ENCODE measurements at places on chromosomes 5 and 9. TPM values are rescaled to one million over a fixed set of nuclear protein-coding genes. Genes with fewer than 3 reads are reported as not detected.

NR5A1 gene
- not detected for polyA plus RNA-seq

DNA sequence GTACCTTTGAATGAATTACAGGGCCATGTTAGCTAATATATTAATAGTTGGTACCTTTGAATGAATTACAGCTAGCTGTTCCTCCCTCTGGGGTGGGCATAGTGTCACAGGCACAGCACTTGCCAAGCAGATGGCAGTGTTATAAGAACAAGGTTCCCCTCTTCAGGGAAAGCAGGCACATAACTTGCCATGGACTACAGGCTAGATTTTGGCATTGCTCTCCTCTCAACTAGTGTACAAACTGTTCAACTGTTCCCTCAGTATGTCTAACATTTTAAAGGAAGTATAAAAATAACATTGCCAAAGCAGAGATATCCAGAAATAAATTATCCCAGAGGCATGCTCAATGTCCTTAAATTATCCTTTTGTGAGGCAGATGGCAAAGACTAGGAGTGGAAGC lies 33.7 kb downstream of the ABITRAM start:
- DNase-seq, result no peak

CDKN2B-AS1 gene
- polyA plus RNA-seq, result 0.09 TPM

DNA sequence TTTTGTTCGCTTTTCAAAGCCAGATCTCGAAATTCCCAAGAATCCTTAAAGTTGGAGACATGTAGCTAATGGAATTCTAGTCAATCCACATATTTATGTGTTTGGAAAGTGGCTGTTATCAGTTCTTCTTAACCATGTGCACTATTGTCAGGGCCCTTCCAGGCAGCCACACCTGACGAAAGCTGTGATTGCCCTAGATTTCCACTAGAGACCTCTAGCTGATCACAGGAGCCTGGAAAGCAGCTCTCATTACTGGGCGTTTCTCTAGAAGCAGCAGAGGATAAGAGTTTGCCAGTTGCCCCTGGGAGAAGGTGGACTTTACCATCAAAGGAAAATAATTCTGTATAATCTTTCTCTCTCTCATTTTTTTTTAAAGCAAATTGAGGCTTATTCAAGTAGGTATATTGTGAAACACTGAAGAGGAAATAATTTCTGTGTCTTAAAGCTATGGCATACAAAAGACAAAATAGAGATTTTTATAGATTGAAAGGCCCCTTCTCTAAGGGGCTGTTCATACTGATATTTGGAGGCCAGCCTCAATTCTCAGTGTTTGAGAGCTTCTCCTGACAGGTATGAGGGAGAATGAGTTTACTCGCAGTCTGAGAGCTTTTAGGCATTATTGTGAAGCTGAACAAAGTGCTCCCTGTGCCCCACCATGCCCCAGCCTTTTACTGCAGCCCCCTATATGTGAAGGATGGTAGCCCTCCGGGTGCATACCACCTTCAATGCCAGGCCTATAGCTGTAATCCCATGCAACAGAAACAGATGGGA lies 405.4 kb upstream of the ACTBL2 start:
- peak; percentile 24 for DNase-seq

- no peak for DNase-seq
Measured at GRCh38 chr5:3364941-3365340, 230.7 kb upstream of the IRX1 start.

- DNase-seq, result peak; percentile 64
Measured at GRCh38 chr5:139709582-139710318, 61.6 kb downstream of the CXXC5 start.

DNA sequence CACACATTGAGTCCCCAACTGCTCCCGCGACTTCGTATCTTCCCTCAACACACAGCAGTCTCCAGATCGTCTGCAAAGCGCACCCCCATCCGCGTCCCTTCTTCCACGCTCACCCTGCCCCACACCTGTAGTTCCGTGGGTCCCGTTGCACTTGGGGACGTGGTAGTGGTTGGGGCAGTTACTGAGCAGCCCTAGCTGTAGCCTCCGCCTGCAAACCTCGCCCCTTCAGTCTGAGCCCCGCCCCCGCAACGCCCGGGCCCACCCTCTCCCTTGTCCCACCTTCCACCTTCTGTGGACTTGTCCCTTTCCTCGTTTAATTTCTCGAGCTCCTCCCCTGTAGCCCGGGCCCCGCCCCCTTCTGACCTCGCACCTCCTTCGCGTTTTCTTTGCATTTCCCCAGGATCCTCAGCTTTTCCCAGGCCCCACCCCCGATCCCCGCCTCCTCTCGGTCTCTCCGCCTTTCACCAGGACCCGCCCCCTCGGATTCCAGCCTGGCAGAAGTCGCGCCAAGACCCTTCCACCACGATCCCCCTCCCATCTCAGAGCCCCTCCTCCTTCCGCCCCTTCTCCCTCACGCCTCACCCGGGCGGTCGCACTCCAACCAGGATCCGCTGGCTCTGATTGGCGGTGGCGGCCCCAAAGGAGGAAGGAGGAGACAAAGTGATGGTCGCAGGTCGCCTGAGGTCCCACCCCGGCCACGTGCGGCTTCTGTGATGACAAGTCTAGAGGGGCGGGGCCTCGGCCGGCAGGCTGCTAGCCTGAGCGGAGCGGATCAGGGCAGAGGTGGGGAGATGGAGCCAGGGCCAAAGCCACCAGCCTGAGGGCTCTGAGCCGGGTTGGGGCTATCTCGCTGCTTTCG lies at the start of gene ATOSB:
Gene ATOSB, minus strand, starts transcription at position 183 of the 859 bp plus-strand sequence. CDS start 7,588 bp downstream, outside the sequence.
- DNase-seq, result peak; percentile 99

GDNF gene
- polyA plus RNA-seq, result 0.14 TPM

STXBP1 gene
- 19.4 TPM for polyA plus RNA-seq

GRCh38 chr9:109510506-109510905 lies 12.4 kb upstream of the PTPN3 start:
- no peak for DNase-seq

DNA sequence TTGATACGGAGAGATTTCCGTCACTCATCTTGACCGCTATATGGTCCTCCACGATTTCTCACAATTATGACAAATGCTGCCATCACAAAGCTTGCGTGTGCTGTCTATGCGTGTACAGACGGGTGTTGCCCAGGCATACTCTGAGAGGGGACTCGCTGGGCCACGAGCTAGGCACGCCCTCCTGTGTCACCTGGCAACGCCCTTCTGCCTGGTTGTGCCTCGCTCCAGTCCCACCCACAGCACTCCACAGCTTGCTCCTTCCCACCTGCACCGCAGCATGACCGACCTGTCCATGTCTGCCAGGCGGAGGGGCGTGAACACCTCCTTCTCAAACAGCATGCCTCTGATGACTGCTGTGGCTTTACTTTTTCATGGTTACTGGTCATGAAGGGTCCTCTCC lies 55.6 kb downstream of the CAMSAP1 start:
- DNase-seq, result no peak

DNA sequence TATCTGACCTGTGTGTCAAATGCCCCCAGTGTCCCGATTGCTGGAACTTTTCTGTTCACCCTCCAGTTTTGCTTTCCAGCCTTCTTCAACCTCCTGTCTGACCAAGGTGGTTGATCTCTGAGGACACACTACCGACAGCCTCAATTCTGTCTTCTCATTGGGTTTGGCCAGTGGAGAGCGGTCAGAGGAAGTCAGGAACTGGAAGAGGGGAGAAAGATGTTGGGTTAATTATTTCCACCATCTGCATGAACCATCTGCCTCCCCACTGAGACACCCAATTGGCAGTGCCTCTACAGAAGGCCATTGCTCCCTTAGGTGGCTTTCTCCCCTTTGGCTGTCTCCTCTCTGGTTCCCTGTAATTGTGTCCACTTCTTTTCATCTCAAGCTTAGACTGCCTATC lies 154.3 kb upstream of the RAI14 start:
- DNase-seq, result no peak

GRCh38 chr5:79886456-79886855 lies 104.6 kb downstream of the MTX3 start:
- DNase-seq, result no peak

GRCh38 chr5:56012281-56012963 lies 17.7 kb upstream of the IL6ST start:
- peak; percentile 21 for DNase-seq

DNA sequence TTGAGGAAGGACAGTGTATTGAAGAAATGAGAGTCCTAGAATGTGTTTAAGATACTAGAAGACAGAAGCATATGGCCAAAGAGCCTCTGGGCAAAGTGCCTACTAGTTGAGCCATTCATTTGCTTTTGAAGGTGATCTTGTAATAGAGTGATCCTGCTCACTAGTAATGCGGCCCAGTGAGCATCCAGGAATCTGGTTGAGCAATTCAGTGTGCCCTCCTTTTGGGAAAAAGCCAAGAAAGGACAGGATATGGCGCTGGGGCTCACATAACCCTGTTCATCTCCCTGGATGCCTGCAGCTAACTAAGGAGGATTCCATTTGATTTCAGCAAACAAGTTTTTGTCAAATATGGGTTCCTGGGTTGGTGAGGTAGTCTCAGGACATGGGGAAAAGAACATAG lies 16.3 kb downstream of the ADAM19 start:
- DNase-seq, result no peak

RNF183 gene
- not detected for polyA plus RNA-seq

DNA sequence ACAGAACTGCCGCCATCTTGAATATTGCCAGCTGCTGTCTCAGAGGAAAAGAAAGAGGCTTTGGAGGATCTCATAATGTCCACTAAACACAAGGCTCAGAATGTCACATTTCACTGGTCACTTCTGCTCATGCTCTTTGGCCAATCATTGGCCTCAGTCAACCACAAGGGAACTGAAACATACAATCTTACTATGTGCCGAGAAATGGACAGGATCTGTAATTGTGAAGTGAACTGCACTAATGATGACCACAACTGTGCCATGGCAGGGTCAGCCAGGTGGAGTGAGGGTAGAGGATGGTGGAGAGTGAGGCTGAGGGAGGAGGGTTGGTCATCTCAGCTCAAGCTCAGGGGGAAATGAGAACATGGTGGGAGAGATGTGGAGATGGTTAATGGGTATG lies 32.8 kb downstream of the GDNF start:
- DNase-seq, result no peak

DNA sequence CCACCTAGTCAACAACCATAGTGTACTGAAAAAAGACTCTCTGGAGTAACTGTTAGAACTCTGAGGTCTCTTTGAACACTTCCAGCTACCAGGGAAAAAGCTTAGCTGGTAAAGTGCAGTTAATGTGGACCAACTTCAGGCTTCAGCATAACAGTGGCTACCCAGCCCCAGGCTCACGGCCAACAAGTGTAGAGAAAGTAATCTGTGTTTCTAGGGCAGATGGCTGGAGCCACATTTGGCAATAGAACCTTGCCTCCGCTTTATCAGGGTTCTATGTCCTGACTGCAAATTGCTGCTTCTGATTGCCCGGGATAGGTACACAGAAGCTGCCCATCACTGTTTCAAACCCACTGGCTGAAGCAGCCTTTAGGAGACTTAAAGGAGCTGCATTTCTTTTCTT lies 76.0 kb upstream of the SIMC1 start:
- no peak for DNase-seq

DNA sequence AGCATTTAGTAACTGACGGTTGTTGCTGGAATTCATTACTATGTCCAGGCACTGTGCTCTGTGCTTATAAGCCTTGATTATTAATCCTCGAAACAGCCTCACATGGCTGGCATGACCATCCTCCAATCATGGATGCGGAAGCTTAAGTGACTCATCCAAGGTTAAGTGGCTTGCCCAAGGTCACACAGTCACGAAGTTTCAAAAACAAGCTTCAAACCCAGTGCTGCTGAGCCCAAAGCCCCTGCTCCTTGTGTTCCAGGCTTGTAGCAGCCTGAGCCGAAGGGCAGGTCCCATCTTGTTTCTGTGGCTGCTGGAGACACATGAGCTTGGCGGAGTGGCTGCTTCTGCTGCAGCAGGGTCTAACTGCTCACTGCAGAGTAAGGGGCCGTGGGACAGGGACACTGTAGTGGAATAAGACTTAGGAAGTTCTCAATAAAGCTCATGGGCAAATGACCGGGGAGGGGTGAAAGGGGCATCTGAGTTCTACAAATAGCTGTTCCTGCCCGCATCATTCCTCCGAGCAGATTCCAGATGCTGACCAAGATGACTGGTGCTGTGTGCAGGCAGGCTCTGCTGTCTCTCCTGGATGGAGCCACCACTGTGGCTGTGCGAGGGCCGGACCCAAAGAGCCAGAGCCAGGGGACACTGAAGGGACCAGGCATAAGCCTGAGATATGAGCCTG lies 32.4 kb downstream of the WHRN start:
- DNase-seq, result no peak

- no peak for DNase-seq
Measured at GRCh38 chr5:24720743-24721142, 76.0 kb upstream of the CDH10 start.

DNA sequence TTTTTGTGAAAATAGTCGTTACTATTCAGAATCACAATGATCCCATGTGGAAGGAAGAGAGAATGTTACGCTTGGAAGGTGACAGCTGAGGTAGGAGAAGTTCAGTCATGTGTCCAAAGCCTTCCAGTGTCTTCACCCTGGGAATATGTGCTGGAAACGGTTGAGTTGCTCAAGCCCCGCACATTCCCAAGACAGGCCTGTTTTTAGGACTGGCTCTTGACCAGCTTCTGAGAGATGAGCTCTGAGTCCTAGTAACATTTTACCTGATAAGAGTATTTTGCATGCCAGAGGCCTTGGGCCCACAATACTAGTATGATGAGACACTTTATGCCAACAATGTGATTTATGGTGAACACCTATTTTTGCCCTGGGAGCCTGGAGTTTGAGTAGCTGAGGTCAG lies 101.7 kb downstream of the LMNB1 start:
- DNase-seq, result no peak

DNA sequence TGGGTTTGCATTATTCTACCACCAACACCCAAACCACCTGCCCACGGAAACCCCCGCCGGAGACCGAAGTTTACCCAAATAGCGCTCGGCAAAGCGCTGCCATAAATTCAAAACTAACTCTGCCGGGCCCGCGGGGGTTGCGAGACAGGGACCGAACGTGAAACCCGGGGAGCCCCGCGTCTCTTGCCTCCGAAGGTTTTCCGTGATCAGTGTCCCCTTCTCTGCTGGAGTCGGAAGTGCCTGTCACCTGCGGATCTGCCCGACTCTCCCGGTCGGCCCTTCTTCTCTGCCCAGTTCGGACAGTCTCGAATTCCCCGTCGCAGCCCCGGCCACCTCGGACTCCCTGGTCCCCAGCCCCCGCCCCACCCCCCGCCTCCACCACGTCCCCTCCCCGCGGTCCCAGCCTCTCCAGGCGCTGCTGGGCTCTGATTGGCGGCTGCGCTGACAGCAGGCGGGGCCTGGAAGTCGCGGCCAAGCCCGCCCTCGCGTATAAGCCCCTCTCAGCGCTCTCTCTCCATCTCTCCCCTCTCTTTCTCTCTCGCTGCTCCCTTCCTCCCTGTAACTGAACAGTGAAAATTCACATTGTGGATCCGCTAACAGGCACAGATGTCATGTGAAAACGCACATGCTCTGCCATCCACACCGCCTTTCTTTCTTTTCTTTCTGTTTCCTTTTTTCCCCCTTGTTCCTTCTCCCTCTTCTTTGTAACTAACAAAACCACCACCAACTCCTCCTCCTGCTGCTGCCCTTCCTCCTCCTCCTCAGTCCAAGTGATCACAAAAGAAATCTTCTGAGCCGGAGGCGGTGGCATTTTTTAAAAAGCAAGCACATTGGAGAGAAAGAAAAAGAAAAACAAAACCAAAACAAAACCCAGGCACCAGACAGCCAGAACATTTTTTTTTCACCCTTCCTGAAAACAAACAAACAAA lies at the start of gene RORB:
Gene RORB, plus strand, starts transcription at position 517 of the 929 bp plus-strand sequence. CDS start 642 bp downstream, outside the sequence.
- peak; percentile 65 for DNase-seq

ISCA1 gene
- 80.8 TPM for polyA plus RNA-seq

GRCh38 chr5:153767221-153768188 lies 271.2 kb downstream of the FAM114A2 start:
- DNase-seq, result no peak

GRCh38 chr5:172113036-172113435 lies 75.0 kb downstream of the STK10 start:
- no peak for DNase-seq

SLC1A3 gene
- polyA plus RNA-seq, result 21.7 TPM
